ENCODE measurements at places on chromosomes 2 and 18. TPM values are rescaled to one million over a fixed set of nuclear protein-coding genes. Genes with fewer than 3 reads are reported as not detected.
A peak's percentile ranks its signal among the peaks of the same experiment; 100 is the strongest.

GRCh38 chr2:240018071-240018750 lies 6.9 kb downstream of the NDUFA10 start:
- no peak for DNase-seq

GRCh38 chr2:117948615-117949014 lies 65.3 kb downstream of the CCDC93 start:
- no peak for DNase-seq

DNA sequence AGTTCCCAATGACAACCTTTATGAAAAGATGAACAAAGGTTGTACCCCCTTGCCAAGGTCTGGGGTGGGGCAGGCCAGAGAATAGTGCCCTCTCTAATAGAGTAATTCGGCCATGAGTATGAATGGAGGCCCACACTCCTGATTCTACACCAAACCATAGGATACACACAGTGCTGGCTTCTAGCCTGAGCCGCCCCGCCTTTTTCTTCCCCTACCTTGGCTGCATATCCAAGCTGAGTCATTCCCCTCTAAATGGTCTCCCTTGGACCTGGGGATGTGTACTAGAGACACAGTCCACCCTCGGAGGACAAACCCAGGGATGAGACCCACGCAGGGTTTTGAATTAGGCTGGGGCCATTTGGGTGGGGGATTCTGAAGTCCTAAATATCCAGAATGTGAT lies 107.2 kb upstream of the CAPN13 start:
- DNase-seq = no peak

DNA sequence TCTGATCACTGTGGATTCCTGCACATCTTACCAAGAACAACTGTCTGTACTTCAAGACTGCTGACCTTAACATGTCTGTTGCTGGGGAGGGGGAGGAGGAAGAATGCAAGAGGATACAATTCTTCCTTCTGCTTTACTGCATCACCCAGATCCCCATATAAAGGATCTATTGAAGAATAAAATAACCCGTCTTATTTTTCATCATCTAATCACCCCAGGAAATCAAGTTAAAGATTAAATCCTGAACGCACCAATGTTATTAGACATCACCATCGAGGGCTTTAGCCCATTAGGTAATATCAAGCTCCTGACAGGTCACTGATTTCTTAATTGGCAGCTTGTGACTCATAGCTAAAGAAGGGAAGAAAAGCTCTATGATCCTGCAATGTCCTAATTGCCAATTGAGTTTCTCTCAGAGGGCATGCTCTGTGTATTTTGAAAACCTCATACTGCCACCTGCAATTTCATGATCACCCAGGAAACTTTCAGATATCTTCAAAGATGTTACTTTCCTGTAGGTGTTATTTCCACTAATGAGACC lies 75.4 kb upstream of the KCNE4 start:
- no peak for DNase-seq

CIB4 gene
- not detected for total RNA-seq

ALK gene
- total RNA-seq = not detected

DNA sequence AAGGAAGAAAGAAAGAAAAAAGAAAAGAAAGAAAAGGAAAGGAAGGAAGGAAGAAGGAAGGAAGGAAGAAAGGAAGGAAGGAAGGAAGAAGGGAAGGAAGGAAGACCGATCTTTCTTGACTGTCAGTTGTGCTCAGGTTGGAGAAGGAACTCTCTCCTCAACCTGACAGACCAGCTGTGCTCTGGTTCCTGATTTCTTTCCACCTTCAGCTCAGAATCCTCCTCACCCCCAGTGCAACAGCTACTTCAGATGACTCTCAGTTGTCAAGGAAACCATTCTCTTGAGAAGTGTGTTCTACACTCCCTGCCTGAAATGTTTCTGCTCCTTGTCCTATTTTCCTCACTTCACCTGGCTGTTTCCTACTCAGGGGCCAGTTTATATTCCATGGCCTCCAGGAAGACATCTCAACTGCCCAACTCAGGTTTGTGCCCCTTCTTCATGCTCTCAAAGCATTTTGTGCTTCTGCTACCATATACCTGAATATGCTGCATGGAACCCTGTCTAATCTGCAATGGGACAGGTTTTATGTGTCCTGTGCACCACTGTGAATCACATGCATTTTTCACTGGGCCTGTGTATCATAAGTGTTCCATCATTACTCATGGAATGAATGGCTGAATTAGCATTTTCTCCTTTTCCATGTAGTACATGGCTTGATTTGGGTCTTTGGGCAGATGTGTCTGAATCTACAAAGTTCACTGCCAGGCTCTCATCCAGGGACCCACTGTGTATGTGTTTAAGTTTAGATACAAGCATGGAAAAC lies 32.8 kb upstream of the DOCK10 start:
- no peak for DNase-seq

DNA sequence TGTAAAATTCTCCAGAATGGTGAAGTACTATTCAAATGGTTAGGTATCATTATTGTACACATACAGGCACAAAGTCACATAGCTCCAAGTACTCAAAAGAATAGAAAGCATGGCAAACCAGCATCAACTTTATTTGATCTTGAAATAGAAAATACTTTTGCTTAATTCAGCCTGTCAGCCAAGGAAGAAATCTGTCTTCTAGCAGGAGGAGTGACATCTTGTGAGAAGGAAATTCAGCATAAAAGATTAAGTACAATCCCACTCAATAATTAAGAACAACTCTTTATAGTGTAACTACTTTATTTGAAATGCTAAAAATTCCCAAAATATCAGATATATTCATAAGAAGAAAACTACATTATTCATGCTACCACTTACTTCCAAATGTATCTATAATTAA lies 15.8 kb downstream of the DNAJC27 start:
- no peak for DNase-seq

ITGB1BP1 gene
- 92.1 TPM for total RNA-seq

DNA sequence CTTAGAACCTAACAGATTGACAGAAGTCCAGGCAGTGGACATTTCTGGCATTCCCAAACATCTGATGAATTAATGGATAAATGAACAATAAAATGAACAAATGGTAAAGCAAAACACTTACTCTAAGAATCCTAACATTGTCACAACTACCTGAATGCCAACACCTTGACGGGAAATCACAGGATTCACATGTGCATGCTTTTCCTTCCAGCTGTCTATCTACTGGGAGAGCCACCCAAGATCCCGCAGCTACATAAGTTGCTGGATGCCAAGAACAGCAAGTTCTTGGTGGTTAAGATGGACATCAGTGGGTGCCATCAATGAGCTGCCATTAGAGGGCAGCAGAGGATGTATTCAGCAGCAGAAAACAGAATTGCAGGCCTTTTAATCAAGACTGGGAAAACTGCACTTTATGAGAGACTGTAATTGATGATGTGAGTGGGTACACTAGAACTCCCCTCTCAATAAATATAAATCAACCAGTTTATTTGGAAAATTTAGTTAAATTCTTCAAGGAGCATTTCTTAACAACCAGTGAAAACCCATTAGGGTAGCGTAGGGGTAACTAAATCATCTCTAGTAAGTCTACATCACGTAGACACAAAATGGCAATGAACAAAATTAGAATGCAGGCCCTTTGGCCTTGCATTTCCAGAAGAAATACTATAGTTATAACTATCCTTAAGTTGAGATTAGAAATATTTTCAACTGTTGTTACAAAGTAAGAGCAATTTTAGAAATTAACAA lies 45.6 kb downstream of the SESTD1 start:
- DNase-seq = peak; percentile 72

DNA sequence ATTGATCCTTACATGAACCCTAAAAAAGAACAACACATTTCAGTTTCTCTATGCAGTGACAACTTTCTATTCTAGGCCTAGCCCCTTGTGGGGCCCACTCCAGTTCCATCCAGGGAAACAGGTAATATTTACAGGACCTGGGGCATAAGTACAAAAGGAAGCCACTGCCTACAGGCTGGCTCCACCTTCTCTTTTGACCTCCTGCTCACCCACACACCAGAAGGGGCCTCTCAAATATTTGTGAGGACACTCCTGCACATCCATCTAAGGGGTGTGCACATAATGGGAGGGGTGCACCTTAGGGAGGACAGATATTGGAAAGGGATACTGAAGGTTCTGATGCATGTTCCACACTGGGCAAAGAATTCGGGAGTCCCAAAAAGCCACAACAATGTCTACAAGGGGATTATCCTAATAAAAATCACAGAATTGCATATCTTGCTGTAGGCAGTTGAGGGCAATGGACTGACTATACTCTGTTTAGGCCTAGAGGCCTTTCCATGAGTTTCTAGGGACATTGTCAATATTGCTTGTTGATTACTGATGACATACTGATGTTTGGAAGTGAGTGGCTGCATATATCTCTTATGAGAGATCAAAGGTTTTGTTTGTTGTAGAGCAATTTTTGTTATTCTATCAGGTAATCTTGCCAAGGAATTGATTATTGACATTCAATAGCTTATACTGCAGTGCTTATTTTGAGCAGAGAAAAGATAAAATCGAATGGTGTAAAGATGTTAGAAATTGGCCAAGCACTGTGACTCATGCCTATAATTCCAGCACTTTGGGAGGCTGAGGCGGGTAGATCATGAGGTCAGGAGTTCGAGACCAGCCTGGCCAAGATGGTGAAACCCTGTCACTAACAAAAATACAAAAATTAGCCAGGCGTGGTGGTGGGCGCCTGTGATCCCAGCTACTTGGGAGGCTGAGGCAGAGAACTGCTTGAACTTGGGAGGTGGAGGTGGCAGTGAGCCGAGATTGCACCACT lies 23.8 kb upstream of the HNRNPA3 start:
- DNase-seq = no peak

DNA sequence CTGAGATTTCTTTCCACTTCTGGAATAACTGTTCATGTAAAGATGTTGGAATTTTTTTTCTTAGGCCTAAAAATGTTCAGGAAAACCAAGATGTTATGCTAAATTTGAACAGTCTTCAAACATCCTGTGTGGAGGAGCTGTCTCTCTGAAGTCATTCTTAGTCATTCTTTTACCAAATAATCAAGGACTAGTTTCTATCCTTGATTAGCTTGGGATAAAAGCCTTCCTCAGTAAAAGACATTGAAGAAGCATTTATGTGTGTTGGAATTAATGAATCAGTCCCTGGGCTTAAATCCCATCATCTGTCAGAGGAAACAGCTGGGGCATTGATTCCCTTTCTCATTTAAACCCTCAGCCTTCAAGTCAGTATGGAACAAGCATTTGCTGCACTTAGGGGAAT lies 300.1 kb upstream of the NXPH2 start:
- no peak for DNase-seq

GPR35 gene
- 3.6 TPM for total RNA-seq
